ENCODE measurements at places on chromosomes 3 and 15.

- DNase-seq: no peak
Measured at GRCh38 chr15:61049934-61050333, 179.2 kb downstream of the RORA start.

- no peak for DNase-seq
Measured at GRCh38 chr3:192819001-192819569, 91.7 kb upstream of the FGF12 start.

DNA sequence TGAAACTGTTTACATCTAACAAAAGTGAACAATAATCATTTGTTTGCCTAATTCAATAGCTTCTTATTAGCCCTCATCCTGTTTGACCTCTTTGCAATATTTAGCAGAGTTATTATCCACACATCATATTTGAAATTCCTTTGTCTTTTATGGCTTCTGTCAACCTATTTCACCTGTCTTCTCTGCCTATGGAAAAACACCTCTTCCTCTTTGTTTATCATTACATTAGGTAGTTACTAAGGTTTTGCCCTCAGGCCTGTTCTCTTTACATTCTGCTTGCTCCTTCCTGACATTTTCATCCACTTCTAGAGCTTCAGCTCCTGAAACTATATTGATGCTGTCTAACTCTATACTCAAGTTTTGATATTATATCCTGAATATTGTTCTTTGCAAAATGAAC, 183.0 kb downstream of the SUCNR1 start:
- DNase-seq: no peak

GRCh38 chr3:141076797-141077571, 25.8 kb downstream of the SPSB4 start:
- no peak for DNase-seq

- no peak for DNase-seq
Measured at GRCh38 chr3:184564685-184565385, 3.2 kb downstream of the EPHB3 start.

DNA sequence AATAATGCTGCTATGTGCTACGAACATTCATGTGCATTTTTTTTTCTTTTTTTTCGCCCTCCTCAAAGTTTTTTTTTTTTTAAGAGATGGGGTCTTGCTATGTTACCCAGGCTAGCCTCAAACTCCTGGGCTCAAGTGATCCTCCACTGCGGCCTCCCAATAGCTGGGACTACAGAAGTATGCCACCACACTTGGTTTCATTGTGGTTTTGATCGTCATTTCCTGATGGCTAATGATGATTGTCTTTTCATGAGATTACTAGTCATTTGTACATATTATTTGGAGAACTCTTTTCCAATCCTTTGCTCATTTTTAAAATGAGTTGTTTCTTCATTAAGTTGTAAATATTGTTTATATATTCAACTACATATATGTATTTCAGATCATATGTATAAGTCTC, 48.8 kb downstream of the FBXO22 start:
- no peak for DNase-seq

DNA sequence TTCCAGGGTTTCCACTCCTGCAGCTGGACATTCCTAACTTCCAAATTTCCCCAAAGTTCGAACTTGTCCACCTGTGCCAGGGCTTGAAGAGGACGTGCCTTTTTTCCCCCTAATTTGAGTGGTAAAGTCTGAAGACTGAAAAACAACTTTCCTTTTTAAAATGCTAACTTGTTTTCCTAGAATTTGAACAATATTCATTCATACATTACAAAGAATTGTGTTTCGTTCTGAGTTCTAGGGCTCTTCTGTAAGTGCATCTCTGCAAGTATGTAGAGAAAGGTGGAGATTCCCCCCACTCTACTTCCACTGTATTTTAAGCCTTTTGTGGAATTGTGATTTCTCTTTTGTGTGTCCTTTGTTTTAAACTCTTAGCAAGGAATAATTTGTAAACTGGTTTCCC, 9.4 kb downstream of the DPH3 start:
- DNase-seq: no peak

DNA sequence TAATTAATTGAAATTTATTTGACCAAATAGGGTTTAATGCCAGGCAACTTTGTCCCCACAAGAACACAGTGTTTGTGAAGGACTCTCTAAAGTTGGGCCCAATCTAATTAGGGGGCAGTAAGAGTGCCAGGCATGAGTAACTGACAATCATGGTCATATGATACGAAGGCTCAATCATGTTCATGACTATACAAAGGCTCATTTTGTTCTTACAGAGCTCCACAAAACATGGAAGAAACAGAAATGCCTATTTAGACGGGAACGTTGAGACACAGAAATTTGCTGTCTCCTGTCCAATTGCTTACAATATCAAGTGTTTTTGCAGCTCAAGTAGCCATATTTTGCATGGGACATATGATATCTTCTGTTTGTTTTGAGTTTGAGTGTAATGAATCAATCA, 391.1 kb downstream of the SI start:
- DNase-seq: no peak

DNA sequence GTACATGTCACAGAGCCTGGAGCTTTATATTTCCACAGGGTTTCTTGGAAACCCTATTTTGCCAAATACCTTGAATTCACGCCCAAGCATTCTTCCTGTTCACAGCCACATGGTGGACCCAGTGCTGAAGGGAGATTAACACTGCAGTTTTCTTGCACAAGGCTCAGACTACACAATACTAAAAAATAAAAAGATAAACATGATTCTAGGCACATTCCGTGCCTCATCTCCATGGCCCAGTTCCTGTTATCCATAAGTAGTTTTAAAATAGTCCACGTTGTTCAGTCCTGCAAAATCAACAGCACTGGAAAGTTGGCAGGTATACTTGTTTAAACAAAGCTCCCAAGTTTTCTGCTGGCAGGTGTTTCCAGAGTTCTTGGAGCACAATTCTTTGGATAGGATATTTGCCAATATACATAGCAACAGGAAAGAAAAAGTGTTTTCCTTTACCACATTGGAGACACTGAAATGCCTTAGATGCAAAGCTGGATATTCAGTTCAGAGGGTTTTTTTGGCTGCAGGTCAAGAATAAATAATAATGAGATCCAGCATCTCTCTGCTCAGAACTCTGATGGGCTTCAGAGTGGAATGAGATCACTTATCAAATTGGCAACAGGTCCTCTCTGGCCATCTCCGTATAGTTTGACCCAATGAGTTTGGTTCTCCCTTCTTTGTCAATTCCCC, 88.1 kb upstream of the TGFBR2 start:
- no peak for DNase-seq

- DNase-seq: no peak
Measured at GRCh38 chr3:36904641-36905040, 40.2 kb downstream of the TRANK1 start.
